Stimulated activated CD8-positive, alpha-beta memory T cell treated with anti-CD3 and anti-CD28 coated beads, Interleukin-2, amount 100 ng/mL, for 1 hour (primary cell): ENCODE measurements at places on chromosomes 2 and 18.

- no peak for DNase-seq
Measured at GRCh38 chr2:76668279-76668678, 853.9 kb downstream of the LRRTM4 start.

- DNase-seq, result no peak
Measured at GRCh38 chr2:73105511-73105971, 7.2 kb downstream of the RAB11FIP5 start.

DNA sequence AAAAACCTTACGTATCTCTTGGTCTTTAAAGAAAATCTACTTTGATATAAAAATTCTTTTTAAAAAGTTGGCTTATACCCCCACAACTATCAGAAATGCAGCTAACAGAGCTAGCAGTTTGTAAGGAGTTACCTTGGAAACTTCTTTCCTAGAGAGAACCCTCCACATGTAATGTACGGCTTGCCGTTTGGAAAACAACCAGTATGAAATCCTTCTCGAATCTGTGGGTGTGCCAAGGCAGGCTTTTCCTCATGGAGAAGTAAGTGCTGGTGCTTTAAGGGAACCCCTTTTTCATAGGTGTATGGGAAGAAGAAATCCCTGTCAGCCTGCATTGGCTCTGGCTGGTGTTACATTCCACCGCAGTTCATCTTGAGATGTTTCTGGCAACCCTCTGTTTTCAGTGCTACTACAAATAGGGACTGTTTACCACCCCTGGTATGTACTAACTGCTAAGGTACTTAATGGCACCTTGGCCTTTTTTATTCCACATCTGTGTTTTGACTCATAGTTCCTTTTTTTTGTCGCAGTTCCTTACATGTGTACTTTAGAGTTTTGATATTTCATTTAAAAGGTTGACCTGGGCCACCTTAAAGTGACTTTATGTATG is 248.4 kb downstream of the FHOD3 start:
- DNase-seq, result no peak

DNA sequence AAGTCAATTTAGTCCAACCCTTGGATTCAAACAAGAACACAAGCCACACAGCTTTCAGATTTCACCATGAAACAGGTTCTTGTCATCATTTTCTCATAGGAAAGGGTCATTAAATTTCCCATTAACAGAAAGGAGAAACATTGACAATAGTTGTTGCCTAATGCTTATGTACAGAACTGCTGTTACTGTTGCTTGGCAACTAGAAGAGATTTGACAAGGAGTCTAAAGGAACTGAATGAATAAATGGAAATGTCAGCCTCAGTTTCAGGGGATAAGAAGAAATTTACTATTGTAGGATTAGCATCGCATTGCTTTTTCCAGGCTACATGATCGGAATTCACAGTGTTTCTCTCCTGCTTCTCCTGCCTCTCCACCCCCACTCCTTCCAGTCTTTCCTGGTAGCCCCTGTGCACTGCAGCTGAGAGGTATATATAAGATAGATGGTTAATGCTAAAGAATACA is 90.3 kb downstream of the SPATS2L start:
- no peak for DNase-seq

- DNase-seq, result no peak
Measured at GRCh38 chr2:179250848-179251504, 13.7 kb downstream of the SESTD1 start.

DNA sequence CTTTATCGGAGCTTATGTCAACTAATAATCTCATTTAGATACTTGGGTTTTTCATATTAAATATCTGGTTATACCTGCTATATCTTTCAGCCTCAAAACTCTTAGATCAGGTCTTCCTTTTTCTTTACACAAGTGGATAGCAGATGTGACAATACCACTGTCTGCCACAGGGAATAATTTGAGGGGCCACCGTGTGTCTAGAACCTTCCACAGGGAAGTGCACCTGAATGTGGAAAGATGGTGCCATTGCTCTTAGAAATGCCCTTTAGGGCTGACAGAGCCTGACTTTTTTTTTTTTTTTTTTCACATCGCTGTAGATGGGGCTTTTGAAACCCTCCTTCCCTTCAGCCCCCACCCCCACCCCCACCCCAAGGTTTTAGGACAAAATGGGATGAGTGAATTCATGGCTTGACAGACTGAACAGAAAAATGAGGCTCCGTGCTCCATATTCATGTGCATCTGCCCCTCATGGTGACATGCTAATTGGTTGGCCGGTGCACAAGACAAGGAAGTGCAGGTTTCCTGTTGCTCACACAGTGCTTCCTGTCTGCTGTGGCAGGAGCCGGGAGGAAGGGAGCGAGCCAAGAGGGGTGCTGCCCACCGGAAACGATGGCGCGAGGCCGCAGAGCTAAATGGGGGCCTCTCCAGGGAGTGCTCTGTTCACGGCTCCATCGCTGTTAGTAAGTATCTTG is 246.0 kb downstream of the LDLRAD4 start:
- peak; percentile 44 for DNase-seq

DNA sequence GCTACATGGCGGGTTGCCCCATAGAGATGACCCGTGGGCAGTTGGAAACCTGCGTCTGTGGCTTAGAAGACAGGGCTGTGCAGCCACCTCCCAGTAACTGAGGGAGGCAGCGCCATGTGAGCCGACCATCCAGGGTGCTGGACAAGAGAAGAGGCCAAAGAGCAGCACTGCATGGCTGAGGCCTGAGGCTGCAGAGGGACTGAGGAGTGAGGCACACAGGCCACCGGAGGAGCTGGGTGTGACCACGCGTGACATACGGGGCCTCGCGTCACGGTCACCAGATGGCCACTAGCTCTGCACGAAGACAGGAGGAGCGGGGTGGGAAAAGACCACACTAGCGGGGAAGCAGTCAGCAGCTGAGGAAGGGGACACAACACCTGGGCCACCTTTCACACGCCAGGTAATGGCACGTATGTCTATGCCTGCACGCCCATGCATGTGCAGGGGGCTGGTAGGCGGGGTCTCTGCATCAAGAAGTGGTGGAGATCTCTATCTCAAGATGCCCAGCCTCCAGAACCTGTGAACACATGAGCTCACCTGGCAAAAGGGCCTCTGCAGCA is 61.4 kb downstream of the NDUFA10 start:
- DNase-seq, result no peak

- no peak for DNase-seq
Measured at GRCh38 chr2:111668274-111668616, 215.7 kb downstream of the ANAPC1 start.

- no peak for DNase-seq
Measured at GRCh38 chr2:86082756-86083155, 22.9 kb downstream of the POLR1A start.

GRCh38 chr18:741931-742512 is 29.6 kb upstream of the ENOSF1 start:
- DNase-seq, result no peak

GRCh38 chr2:23632831-23633395 is 247.9 kb downstream of the KLHL29 start:
- DNase-seq, result no peak

DNA sequence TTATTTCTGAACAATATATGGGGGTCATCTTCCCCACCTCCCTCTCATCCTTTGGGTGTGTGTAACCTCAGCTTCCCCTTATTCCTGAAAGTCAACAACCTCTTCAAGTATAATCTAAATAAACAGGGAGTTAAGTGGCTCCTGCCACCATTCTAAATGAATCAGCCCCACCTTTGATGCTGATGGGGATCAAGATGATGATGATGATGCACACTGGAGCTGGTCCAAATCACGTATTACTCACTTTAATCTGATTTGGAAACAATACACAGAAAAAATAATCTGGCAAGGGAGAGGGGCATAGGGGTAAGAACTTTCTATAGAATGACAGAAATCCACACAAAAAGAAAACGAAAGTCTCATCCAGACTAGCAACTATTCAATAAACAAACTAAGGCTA is 7.1 kb downstream of the ACVR1 start:
- DNase-seq, result no peak

DNA sequence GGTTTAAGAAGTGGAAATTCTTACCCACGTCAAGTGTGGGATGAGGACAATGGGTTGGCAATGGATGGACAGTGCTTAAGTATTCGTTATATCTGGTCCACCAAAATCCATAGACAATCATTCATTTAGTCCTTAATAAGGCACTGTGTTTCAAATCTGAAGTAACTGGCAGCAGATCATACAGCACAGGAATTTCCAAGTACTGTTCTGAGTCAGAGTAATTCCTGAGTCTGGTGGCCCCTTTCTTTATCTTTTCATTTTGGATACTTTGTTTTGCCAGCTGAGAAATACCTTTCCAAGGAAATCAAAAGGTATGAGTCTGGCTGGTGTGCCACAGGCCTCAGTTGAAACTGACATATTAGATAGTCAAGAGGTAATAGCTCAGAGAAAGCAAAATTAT is 31.4 kb upstream of the CCDC102B start:
- DNase-seq, result no peak

GRCh38 chr2:236246711-236247246 is 17.4 kb downstream of the ASB18 start:
- no peak for DNase-seq

DNA sequence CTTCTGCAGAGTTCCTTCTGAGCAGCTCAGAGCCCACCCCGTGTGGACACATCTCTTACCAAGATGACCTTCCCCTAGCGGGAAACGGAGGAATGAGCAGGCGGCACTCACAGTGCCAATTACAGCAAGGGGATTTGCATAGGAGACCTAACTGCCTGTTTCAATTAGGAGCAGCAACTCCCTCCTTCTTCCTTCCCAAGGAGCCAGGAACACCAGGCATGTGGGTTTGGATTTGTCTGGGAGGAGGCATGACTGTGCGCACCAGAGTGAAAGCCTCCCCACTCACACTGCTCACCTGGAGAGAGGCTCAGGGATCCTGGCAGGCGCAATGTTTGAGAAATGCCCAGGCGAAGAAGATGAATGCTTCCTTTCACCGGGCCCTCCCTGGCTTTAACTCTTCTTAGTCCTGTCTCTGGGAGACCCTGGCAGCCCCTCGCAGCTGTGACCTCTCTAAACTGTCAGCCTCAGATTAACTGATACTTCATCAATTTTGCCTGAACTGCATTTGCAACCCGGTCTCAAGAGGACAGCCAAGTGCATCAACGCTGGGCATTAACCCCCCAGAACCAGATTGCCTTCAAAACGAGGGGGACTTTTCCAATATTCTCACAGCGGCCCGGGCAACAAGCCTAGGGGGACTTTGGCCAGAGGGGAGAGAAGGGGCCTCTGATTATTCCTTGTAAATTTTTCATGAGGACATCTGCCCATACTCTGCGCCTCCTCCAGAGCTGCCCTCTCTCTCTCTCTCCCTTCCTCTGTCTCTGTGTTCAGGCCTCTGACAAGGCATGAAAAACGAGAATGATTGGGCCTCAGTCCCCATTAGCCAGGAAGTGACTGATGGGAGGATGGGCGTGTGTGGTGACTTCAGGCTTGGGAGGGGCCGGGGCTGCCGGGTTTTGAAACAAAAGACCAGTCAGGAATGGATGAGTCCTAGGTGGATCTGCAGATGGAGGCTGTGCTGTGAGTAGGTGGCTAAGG is 93.8 kb downstream of the CMPK2 start:
- no peak for DNase-seq

GRCh38 chr2:149566652-149567051 is 20.9 kb downstream of the MMADHC start:
- DNase-seq, result no peak

DNA sequence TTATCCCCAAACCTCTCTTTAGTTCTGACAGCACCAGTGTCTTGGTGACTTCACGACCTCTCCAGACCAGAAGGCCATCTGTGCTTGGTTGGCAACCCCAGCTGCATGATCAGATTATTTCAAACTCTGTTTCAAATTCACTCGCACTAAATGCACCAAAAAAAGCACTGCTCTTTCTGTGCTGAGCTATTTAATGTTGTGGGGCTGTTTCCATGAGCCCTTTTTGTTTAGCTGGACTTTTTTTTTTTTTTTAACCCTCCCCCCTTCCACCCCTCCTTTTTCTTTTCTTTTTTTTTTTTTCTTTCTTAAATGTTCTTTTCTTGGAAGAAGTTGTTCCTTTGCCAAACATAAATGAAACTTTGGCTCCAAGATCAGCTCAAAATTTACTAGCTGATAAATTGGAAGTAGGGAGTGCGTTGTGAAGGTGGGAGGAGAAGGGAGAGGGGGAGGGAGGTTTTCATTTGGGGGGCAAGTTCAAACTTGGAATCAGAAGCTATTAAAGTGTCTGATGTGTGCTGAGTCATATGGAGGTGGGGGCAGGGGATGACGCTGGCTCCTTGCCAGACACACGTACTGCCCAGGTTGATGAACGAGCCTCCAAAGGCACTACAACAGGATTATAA is 543.0 kb upstream of the TNP1 start:
- no peak for DNase-seq

GRCh38 chr18:68791801-68792200 is 6.1 kb upstream of the CCDC102B start:
- no peak for DNase-seq

- DNase-seq, result no peak
Measured at GRCh38 chr18:76075777-76076176, 419.3 kb downstream of the ZNF516 start.

- DNase-seq, result no peak
Measured at GRCh38 chr2:228239207-228239906, 57.9 kb upstream of the SPHKAP start.

DNA sequence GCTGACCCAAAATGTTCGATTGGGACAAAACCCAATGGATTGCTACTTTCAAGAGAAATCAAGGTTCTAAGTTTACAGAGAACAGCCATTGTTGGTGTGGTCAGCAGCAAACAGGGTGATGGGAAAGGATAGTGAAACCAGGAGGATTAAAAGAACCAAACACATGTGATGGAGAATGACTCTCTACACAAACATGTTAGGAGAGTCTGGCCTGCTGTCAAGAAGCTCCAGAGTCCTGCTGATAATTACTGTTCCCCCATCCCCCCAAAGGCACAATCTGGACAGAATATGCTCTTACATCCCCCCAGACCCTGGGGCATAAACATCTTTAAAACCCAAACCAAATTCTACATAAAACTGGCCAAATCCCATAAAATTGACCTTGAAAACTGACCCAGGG is 32.0 kb upstream of the ACYP2 start:
- no peak for DNase-seq

DNA sequence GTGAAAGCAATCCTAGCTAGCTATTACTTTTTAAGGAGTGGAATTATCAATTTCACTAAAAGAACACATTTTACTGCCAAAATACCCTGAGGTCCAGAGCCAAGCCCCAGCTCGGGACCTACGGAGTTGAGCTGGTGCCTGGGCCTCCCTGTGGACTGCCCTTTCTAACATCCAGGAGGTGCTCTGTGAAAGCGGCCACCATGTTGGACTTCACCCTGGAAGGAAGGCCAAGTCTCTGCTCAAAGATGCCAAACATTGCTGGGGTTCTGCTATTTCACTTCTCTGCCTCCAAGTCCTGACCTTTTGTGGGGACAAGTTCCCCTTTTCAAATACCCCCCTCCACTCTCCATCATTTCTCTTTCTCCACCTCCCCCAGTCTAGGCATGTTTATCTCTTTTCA is 498.7 kb upstream of the RAB6C start:
- DNase-seq, result no peak

GRCh38 chr2:38610851-38611801 is 8.4 kb upstream of the HNRNPLL start:
- DNase-seq, result no peak

- no peak for DNase-seq
Measured at GRCh38 chr2:192932376-192932775, 737.6 kb upstream of the TMEFF2 start.
